ENCODE measurements at places on chromosomes 4 and X.

GRCh38 chr4:69484011-69484410 lies 11.7 kb downstream of the UGT2B4 start:
- DNase-seq, result no peak

- DNase-seq, result no peak
These were observed 14.0 kb downstream of the CHIC2 start for GRCh38 chr4:54050214-54050904.

GRCh38 chr4:48831532-48832030 lies 693 bp downstream of the OCIAD1 start:
- DNase-seq, result no peak

DNA sequence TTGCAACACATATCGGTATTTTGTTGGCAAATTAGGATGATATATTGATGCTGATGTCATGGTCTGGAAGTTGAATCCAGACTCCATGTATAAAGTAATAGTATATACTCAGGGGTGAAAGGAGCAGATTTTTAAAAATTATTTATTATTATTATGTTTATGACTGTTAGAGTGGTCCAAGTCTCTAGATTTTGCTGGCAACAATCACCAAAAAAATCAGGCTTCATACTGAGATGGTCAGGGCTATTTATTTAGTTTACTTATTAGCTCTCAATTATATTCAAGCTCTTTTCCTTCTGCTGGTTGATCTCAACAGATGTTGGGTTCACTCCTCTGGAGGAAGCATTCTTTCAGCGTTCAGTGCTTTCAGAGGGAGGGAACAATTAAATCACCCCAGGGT lies 73.9 kb upstream of the VCX3B start:
- no peak for DNase-seq

GRCh38 chr4:8055206-8055605 lies 103.4 kb downstream of the ABLIM2 start:
- DNase-seq, result no peak

- DNase-seq, result no peak
These were observed 52.9 kb downstream of the CRMP1 start for GRCh38 chr4:5839751-5840674.

DNA sequence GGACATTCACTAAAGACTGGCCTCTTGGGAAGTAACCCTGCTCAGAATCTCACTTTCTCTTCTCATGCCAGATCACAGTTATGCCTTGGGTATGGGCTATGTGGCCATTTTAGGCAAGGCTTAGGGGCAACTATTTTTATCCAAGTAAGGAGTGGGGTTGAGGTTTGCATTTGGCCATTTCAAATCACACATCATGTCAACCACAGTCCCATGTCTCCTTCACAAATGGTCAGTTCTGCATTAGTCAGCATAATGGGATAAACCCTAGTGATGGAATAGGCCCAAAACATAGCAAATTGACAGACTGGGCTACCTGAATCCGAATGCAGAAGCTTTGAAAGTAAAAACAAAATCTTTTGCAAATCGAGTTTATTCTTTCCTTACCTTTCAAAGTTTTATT lies 827 bp upstream of the RTL3 start:
- DNase-seq, result no peak

DNA sequence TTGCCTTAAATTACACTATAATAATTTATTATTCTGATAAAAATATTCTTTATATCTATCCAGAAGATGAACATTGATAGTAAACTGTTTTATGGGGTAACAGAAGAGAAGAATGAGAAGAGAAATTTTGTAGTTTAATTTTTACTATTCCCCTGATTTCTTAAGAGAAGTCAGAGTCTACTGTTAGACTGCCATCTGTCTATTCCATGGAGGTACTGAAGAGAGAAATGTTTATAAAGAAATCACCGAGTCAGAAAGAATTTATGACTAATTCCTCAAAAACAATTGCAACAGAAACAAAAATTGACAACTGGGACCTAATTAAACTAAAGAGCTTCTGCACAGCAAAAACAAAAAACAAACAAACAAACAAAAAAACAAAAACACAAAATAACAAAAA lies 149.9 kb downstream of the FGF16 start:
- no peak for DNase-seq

- no peak for DNase-seq
These were observed 60.3 kb upstream of the KLF3 start for GRCh38 chr4:38603652-38604051.

DNA sequence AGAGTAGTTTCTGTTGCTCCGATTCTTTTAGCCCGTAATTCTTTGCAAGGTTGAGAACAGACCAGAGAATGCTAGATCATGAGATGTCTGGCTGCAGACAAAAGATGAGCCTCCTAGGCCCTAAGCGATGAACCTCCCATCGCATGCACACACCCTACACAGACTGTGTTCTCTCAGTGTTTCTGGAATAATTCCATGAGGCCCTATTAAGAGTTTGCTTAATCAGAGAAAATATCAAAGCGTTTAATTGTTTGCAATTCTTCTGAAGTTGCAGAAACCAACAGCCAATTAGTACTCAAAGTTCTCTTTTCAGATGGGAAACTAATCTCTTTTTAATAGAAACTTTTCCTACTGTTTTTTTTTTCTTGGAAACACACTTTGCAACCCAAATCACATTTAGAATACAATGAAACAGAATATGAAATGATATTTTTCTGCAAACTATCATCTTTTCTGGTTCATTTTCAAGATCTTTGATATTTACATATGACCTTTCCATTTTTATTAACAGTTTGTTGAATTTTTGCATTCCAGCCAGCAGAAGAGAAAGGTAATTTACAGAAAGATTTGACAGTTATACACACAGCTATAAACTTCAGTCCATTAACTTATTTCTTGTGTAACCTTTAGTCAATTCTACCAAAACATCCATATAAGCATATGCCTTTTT lies 1525.6 kb downstream of the ARAP2 start:
- no peak for DNase-seq

- no peak for DNase-seq
These were observed 637 bp downstream of the AR start for GRCh38 chrX:67544281-67545035.

DNA sequence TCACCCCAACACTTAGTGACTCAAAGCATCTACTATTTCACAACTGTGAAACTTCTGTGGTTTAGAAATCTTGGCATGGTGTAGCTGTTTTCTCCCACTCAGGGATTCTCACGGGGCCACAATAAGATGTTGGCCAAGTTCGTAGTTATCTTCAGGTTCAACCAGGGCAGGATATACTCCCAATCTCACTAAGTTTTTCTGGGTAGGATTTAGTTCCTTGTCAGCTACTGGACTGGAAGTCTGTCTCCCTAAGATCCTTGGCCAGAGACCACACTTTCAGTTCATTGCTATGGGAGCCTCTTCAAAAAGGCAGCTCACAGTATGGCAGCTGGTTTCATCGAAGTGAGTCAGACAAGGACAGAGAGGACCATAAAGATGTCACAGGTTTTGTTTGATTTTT lies 111.7 kb upstream of the PDHA2 start:
- DNase-seq, result no peak

- DNase-seq, result no peak
These were observed 1563.4 kb downstream of the C4orf33 start for GRCh38 chr4:130659320-130659719.

DNA sequence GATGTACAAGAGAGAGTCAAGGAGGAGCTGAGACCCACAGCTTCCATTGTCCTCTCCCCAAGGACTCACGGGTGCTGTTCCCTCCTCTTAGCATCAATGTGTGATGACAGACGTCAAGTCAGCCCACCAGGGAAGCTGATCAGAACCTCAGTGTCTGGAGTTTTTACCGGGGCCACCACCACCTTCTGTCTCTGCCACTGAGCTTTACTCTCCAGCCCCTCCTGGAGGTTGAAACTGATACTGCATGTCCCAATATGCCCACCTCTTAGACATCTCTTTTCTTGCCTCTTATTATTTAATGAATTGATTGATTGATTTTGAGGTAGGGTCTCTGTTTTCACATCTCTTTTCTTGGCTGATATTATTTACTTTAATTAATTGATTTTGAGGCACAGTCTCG lies 10.3 kb upstream of the AKAP17A start:
- DNase-seq, result peak; percentile 27

DNA sequence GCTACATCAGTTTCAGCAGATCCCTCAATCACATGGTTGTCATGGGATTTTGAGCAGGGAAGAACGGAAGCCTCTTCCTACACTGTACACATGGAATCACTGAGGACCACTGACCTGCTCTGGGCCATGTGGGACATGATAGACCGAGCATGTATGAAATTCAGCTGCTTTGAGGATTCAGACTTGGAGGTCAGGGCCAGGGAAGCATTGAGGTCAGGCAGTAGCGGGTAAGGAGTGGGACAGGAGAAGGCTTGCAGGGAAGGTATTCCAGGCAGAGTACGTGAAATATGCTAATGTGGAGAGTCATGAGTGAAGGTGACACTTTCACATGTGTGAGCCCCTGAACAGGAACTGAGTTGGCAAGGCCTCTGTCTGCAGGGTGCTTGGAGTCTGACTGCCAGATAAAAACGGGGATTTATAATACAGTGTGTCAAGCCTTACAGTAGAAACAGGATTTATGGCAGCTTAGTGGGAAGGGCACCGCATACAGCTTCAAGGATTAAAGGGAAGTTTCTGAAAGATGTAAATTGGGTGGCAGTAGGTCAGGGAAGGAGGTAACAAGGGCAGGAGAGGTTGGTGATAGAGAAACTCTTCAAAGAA lies 111.7 kb downstream of the STK32B start:
- no peak for DNase-seq

GRCh38 chr4:119932277-119932676 lies 134.4 kb downstream of the MAD2L1 start:
- no peak for DNase-seq

DNA sequence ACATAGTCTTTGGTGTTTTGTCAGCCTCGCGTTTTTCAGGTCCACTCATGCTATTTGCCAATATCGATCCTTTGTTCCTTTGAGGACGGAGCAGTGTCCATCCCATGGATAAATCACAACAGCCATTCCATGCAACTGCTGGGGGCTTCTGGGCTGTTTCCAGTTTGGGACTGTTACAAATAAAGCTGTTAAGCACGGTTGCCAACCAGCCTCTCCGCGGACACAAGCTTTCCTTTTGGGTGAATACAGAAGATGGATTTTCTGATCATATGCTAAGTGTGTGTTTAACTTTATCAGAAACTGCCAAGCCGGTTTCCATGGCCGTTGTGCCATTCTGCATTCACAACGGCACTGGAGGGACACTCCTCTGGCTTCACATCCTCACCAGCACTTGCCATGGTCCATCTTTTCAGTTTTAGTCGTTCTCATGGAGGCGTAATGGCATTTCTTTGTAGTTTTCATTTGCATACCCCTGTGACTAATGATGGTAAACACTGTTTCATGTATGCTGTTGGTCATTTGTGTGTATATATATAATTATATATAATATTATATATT lies 67.8 kb downstream of the ABLIM2 start:
- no peak for DNase-seq

DNA sequence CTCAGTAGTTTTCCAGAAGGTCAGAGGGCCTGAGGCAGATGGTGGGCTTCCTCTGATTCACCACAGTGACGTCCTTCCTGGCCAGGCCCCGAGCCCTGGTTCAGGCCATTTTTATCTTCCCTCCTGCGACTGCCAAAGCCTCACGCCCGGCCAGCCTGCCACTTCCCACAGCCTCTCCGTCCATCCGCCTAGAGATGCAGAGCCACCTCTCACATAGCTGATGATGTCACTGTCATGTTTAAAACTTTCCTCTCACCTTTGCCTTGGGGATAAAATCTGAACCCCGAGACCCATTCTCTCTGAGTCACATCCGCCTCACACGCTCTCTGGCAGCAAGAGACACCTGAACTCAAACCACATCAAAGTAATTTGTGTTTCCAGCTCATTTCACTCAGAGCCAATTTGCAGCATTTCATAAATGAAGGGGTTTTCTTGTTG lies 175.3 kb downstream of the QDPR start:
- DNase-seq, result no peak

DNA sequence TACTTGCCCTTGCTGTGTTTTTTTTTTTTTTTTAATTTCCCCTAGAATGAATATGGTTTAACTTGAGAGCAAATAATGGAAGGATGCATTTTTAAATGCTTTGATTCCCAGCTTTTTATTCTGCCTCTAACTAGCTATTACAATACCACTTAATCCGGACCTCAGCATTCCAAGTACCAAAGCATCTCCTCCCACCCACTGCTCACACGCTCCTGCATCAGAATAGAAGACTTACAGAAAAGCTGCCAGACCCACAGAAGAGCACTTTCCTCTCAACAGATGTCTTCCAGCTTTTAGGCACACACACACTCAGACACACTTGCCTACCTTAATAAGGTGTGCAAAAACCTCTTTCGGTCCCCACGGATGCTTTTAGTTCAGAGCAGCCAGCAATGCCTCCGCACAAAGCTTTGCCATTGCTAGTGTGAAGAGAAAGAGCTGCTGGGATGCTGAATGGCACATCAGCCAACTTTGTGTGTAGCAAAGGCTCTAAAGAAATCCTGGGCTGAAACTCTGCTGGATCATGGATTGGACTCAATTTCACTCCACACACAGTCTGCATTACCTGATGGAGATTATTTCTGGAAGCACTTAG lies 1056.2 kb downstream of the DMD start:
- DNase-seq, result peak; percentile 29

- DNase-seq, result no peak
These were observed 161.6 kb upstream of the NWD2 start for GRCh38 chr4:37082912-37083311.

DNA sequence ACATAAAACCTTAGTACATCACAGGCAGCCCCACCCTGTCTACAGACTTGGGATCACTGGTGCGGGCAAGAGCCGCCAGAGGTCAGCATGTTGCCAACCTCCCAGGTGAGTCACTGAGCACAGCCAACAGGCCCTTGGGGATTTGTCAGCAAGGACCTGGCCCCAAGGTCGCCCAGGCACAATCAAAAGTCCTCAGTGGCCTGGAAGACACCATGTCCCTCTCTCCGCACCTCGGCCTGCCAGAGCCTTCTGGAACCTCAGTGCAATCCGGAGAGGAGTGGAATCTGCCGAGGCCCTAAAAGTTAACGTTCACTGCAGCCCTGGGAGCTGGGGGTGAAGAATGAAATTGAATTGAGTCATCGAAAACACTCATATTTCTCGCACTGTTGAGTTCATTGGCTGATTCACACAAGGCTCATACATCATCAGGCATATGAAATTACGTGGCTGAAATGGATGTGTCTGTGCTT lies 74.3 kb downstream of the WFS1 start:
- no peak for DNase-seq

GRCh38 chr4:11286533-11286932 lies 142.2 kb downstream of the HS3ST1 start:
- no peak for DNase-seq

DNA sequence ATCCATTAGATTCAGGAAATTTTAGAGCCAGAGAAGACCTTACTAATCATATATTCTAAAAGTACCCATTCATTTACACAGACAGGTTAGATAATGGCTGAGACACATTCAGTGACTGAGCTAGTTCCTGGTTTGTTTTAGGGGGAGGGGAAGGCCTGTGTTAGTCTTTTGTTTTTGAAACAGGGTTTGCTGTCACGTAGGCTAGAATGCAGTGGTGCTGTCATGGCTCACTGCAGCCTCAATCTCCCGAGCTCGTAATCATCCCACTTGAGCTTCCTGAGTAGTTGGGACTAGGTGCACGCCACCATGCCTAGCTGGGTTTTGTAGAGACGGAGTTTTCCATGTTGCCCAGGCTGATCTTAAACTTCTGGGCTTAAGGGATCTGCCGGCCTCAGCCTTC lies 10.1 kb downstream of the RBPJ start:
- DNase-seq, result no peak
